H9 (cell line): ENCODE measurements at places on chromosomes 4 and X.

- no peak for DNase-seq
Observed at GRCh38 chr4:13126976-13127910, 356.9 kb downstream of the RAB28 start.

DNA sequence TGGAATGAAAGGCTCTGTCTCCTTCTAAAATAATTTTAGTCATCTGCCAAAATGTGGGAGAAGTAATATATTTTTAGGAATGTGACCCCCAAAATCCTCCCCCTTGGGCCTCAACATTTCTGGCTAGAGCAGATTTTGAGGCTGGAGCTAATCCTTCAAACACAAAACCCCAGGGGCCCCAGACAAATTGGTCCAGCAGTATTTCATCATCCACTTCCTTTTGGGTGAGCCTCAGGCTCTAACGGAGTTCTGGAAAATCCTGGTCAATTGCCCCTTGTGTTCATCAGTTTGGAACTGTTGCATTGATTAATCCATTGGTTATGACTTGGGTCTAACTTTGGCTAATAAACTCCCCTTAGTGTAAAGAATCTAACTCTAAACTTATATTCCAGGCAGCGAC, 67.4 kb upstream of the PCDH19 start:
- no peak for DNase-seq

GRCh38 chrX:140767646-140768045, 58.1 kb downstream of the LINC00632 start:
- DNase-seq: no peak

DNA sequence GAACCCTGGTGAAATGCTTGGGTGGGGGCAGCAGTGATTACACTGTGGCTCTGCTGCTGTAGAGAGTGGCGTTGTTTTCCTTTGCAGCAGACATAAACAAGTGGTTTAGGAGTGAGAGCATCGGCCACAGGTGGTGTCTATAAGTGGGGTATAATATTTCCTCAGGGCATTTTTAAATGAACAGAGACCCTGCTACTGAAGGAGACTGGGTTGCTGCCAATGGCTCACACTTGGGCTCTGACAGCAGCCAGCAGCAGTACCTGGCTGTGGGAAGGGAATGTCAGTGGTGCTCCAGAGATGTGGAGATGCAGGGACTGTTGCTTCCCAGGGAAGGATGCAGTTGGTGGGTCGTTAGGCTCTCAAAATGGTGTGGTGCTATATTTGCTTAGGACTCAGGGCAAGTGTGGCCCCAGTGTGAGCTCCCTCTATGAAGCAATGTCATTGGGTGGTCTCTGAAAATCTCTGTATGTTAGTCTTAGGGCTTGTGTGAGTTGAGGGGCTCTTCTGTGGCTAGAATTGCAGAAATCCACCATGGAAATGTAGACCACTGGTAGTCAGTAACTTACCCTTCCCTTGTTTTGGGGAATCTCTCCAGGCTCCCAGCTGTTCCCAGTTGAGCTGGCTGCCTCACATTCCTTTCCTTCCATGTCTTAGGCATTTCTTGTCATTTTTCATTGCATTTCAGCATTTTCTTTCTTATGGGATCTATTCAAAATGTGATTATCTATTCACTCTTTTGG, 1023.0 kb upstream of the GRID2 start:
- no peak for DNase-seq

DNA sequence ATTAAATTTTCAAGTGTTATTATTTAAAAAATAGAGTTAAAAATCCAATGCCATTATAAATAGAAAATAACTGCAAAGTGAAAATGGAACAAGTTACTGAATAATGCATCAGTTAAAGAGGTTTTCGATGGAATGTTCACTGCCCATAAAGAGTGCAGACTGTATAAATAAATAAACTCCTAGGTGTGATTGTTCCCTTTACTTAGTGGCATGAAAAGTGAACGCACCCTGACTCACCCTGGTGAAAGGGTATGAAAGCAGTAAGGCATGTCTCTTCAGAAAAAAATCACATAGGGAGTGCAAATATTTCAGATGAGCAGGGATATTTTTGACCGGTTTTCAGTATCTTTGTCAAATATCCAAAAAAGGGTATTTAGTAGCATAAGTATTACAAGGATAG, 387.8 kb downstream of the DCAF12L2 start:
- DNase-seq: no peak

- no peak for DNase-seq
Observed at GRCh38 chr4:183515411-183515810, 10.6 kb downstream of the ING2 start.

DNA sequence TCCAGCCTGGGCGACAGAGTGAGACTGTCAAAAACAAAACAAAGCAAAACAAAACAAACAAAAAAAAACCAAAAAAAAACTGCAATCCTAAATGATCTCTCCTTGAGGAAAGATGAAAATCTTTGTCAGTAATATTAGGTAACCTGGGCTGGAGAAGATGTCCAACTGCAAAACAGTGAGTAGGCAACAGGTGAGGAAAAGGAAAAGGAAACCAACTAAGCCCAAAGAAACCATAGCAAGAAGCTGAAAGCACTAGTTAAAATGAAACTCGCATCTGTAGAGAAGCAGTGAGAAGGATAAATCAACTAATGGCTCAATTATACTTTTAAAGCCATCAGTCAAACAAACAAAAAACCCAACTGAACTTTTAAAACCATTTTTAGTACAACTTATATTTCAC, 54.2 kb downstream of the ENOX2 start:
- DNase-seq: no peak

GRCh38 chrX:3962511-3963311, 249.3 kb upstream of the PRKX start:
- DNase-seq: peak; percentile 42
